Stimulated activated CD8-positive, alpha-beta memory T cell treated with anti-CD3 and anti-CD28 coated beads, Interleukin-2, amount 100 ng/mL, for 1 hour (primary cell): ENCODE measurements at places on chromosomes 3 and 15.

DNA sequence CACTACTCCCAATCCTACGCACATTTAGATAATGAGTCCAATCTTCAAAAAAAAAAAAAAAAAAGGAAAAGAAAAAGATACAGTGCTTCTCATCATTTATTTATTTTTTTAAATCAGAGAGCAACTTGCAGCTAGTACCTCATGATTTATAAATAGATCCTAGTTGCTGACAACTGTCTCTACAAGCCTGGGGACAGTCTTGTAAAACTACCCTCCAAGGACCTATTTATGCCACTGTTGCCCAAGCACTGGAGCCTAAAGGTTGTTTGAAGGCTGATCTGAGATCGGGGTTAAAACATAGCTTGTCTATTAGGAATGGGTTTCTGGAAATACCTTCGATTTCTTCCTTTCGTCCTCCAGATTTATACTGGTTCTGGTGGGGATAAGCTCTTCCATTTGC, 14.7 kb downstream of the GABRR3 start:
- DNase-seq = no peak

GRCh38 chr3:125200731-125201139, 11.8 kb downstream of the SLC12A8 start:
- DNase-seq = no peak

- no peak for DNase-seq
Observed at GRCh38 chr3:124513610-124513997, 216.6 kb upstream of the UMPS start.

DNA sequence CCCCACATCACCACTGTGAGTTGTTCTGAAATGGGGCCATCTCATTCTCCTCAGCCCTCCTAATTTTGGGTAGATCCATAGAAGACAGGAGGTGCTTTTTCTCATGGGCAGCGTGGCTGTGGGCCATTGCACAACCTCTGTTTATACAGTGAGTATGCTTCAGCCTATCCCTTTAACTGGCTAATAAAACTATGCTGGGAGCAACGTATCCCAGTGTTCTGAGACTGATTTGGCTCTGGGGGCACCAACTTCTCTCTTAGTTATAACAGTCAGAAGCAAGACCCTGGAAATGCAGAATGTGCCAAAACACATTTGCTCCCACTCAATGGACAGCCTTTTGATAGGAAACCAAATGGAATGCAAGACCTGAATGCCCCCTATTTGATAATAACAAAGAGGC, 97.1 kb upstream of the ICE2 start:
- DNase-seq = no peak

DNA sequence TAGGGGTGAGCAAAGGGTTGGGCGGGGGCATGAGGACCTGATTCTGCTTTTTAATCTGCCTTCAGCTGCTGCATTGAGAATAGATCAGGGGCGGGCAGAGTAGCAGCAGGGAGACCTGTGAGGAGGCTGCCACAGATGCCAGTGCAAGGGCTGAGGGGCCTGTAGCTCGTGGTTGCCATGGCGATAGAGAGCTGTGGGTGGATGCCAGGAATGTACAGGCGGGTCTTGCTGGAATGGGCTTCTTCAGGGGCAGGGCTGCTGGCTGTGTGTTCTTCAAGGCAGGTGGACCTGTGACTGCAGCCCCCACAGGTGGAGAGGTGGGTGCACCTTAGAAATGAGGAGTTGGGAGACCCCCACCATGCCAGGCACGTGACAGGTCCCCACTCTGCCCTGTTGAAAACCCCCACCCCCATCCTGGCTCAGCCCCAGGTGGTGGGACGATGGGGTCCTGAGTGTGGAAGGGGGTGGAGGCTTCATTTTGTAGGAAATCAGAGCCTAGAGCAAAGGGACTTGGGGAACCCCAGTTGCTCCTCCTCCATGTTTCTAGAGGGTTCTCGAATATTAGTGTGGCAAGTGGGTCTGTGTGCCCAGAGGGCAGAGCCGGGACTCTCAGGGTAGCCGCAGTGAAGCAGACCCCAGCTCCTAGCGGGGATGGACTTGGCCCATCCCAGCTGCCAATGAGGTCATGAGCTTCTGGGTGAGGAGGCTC, 38.3 kb downstream of the SLC6A6 start:
- DNase-seq = no peak

GRCh38 chr3:182469086-182469485, 324.2 kb upstream of the ATP11B start:
- no peak for DNase-seq

DNA sequence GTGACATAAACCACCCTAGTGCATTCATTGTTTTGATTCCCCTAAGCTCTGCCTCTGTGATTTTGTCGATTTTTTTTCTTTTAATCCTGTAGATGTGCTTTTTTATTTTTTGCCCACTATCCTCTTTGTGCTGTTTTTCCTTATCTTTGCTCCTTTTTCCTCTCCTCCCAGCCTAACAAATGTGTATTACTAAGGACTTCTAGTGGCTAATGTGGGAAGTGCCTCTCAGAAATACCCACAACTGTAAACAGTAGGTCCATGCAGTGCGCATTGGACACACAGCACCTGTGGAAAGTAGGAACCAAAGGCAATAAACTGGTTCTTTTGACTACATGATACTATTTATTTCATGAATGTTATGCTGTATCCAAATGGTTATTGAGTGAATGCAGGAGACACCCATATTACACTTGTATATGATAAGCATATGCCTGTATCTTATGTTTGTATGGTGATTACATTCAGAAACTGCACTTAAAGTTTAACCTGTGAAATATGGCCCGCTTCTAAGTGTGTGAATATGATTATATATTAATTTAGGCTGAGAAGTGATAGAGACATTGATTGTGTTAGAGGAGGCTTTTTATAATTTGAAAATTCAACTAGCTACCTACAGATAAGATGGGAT, 147.8 kb downstream of the PLCL2 start:
- no peak for DNase-seq

DNA sequence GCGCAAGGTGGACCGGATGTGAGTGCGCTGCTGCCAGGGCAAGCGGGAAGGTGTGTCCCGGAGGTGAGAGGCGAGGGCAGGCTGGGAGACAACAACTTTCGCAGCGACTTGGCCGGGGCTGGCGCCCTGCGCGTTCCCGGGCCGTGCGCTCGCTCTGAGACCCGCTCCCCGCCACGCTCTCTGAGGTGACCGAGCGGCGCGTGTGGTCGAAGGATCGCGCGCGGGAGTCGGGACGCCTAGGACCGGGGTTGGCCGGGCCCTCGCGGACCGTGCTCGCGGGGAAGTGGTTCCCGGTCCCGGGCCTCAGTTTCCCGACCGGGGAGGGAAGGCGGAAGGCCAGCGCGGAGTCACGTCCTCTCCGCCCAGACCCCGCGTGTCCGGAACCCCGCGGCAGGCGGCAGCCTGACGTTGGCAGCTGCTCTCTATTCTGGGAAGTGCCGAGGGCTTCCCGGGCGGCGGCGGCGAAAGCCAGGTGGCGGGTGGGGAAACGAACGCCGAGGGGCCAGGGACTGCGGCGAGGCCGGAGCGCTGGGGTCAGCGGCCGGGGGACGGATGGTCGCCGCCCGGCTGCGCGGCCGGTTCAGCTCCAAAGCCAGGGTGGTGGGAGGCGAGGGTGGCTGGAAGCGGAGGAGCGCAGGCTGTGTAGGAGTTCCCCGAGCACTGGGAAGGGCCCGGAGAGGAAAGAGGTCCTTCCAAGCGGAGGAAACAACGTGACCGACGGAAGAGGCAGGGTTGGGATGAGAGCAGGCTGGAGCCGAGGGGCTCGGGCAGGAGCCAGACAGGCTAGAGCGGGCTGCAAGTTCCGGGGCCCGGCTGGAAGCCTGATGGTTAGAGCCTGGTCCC, 1.0 kb upstream of the IGF2BP2 start:
- no peak for DNase-seq

GRCh38 chr3:16090024-16090423, 84.5 kb upstream of the GALNT15 start:
- DNase-seq = no peak

- DNase-seq = no peak
Observed at GRCh38 chr3:24763393-24763792, 268.7 kb upstream of the THRB start.

- DNase-seq = no peak
Observed at GRCh38 chr15:91593067-91593466, 260.4 kb upstream of the SLCO3A1 start.

GRCh38 chr3:40873476-40873875, 325.8 kb upstream of the CTNNB1 start:
- DNase-seq = no peak

- no peak for DNase-seq
Observed at GRCh38 chr3:106485217-106485616, 616.4 kb upstream of the CBLB start.

- no peak for DNase-seq
Observed at GRCh38 chr3:36697229-36698001, 66.9 kb downstream of the DCLK3 start.

- DNase-seq = no peak
Observed at GRCh38 chr15:22958487-22959280, 21.5 kb downstream of the CYFIP1 start.

DNA sequence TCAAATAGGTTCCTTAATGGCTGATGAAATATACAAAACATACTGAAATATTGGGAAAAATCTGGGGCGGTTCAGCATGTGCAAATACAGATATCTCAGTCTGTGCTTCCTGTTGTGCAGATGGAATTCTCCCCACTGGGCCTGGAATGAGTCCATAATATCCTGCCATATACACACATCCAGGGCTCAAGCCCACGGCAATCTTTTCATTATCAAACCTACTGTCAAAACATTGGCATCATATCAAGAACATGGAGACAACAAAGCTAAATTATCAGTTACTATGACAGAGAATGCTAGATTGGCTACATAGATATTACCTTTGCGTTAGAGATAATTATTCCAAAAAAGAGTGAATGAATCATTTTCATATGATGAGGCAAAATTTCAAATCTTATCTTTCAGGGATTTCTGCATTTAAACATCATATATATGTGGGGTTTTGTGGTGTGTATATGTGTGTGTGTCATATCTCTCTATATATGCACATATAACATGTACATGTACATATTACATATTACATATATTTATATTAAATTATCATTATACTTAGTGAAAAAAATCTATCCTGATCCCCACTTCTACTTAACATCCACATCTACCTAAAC, 713.3 kb downstream of the GBE1 start:
- DNase-seq = no peak

DNA sequence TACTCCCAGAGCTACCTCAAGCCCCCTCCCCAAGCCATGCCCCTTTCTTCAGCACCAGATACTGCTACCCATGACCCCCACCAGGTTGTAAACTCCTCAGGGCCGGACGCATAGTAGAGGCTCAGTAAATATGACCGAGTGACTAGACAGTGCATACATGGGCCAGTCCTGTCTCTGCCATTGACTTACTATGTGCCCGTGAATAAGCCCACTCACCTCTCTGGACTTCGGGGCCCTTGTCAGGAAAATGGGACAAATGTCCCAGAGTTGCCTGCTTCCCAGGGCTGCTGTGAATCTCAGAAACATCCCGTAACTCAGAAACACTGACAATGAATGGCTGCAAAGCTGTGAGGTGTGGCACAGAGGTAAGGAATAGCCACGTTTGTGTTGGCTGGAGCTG, 48.2 kb upstream of the FGD5 start:
- no peak for DNase-seq

GRCh38 chr3:49456466-49456865, 13.6 kb upstream of the DAG1 start:
- no peak for DNase-seq

DNA sequence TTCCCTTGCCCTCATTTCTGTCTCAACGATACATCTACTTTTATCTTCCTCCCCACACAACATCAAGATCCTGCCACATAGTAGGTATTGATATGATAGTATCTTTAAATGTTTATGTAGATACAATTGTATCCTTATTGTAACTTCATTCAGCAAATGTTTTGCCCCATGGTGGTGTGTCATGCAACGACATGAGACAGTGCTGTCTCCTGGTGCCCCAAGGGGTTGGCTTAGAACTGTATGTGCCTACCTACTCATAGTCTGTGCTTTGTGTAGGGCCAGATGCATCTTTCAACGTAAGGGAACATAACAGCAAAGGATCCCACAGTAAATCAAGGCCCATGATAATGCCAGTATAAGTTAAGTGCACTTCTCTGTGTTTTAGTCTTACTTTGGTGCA, 2.8 kb upstream of the CD47 start:
- no peak for DNase-seq

DNA sequence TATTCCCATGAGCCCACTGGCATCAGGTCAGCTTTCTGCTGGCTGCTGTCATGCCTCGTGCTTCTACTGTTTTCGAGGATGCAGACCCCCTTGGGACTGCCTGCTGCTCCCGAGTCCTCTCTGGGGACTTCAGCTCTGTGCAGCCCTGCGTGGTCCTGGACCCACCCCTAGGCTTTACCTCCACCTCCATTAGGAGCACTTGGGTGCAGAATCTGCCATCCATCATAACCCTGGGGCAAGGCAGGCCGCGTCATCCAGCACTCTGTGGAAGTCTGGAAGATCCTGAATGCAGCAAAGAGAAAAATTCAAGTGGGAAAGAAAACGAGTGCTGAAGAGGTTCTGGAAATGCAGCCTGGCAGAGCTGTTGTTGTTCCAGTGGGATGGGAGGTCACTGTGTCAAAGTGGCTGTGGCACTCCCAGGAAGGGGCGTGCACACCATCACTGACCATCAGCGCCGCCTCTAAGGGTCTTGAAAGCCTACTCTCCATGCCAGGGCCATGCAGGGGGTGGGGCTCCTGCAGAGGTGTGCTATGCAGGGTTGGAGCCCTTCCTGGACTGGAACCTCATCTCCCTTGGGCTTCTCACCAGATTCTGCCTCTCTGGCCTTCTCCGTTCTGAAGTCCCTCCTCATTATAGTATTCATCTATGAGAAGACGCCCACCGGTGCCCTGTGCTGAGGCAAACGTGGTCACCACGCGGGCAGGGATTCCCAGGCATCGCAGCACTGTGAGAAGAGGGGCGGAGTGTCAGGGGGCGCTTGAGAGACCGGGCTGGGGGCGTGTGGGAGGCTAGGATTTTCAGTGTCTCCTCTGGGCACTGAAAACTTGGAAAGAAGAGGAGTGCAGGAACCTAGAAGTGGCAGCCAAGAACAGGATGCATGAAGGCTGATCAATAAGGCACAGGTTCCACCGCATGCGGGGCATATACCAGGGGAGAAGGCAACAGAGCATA, 12.5 kb downstream of the EPB42 start:
- DNase-seq = no peak

GRCh38 chr3:53844262-53845102, 1.7 kb downstream of the CHDH start:
- no peak for DNase-seq

GRCh38 chr3:2023959-2024358, 74.7 kb upstream of the CNTN4 start:
- no peak for DNase-seq

DNA sequence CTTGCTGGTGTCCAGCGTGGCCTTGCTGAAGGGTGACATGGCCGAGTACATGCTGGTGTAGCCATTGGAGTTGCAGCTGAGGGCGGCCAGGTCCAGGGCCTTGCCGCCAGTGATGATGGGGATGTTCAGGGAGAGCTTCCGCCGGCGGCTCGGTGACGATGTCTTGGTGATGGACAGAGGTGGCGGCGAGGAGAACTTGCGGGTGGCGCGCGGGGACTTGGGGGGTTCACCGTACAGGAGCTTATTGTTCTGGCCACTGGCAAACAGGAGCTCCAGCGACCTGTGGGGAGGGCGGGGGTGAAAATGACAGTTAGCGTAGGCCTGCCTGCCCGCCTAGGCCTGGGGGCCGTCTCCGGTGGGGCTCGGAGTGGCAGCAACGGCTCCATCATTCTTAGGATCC, 59.0 kb upstream of the CTSH start:
- DNase-seq = no peak
